Lower lobe of right lung (tissue), 2 donors: ENCODE measurements at places on chromosomes 7 and 10. TPM values are rescaled to one million over a fixed set of nuclear protein-coding genes. Genes with fewer than 3 reads are reported as not detected.

DNA sequence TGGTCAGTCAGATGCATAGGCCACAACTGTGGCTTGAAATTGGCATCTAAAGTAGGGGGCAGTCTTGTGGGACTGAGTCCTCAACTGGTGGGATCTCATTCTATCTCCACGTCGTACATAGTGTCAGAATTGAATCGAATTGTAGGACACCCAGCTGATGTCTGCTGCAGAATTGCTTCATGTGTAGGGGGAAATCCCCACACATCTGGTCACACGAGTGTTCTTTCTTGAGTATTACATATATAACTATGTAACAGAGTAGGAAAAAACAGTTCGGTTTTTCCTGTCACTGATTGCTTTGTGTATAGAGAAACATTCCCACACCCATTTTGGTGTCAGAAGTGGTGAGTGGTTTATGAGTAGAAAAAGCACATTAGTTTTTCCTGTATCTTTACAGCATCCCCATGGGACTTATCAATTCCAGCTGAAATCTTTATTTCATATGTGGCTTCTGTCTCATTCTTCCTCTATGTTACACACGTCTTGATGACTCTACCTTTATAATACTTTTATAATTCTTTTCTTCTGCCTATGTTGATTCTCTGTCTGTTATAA is 79.4 kb upstream of the PCGF5 start:
- no peak for DNase-seq

DNA sequence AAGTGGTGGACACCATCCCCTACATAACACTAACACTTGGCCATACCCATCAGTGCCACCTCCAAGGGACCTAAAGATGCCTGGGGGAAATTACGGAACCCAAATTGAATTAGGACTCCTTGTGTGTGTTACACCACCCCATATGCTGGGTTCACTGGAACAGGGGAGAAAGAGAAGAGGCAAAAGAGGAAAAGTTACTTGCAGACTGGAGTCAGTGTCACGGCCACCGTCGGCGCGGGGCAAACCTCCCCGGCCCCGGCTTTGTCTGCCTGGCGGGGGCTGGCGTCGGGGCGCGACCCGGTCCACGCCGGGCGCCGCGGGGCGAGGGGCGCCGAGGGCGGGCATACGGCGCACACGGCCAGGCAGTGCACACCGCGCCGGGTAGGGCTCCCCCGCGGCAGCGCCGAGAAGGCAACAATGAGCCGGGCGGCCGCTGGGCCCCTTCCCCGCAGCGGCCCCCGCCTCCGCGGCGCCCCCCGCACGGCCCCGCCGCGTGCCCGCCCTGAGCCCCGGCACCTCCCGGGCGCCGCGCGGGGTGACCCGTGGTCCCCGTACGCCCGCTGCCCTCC is 171.1 kb downstream of the FAM107B start:
- no peak for DNase-seq

- no peak for DNase-seq
These were observed 67.5 kb downstream of the GPR141 start for GRCh38 chr7:37751096-37751495.

- no peak for DNase-seq
These were observed 553 bp downstream of the VDAC2 start for GRCh38 chr10:75211007-75211691.

DNA sequence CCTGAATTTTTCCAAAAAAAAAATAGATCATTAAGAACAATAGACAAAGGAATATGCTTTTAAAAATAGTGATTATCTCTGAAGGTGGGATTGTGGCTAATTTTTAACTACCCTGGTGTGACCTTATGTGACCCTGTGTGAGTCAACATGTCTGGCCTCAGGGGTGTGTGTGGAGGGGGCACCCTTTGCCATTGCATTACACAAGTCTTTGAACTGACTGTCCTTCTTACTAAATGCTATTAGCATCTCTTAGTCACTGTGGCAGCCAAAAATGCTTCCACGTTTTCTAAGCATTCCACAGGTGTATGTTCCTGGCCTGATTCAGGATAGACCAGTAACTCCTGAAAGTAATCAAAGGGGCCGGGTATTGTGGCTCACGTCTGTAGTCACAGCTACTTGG is 175.4 kb downstream of the MGMT start:
- DNase-seq, result no peak

The ZMIZ2 gene
- 97.9 TPM for total RNA-seq

DNA sequence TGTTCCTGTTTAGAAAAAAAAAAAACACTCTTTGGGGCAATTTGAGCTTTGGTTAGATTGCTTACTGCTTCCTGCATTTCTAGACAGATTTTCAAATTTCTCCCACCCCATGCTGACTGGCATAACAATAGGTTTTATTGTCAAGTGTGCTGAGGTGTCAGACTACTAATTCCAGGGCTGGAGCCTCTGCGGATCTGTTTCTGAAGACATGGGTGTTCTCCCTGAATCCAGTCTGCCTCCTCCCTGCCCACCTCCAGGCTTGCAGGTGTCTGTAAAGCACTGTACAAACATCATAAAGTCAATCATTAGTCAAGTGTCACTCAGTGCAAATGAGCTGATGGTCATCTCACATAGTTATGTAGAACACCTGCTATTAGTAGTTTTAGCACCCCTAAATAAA is 292.4 kb downstream of the GATA3 start:
- DNase-seq, result no peak

The WNT2 gene
- 9.0 TPM for total RNA-seq

DNA sequence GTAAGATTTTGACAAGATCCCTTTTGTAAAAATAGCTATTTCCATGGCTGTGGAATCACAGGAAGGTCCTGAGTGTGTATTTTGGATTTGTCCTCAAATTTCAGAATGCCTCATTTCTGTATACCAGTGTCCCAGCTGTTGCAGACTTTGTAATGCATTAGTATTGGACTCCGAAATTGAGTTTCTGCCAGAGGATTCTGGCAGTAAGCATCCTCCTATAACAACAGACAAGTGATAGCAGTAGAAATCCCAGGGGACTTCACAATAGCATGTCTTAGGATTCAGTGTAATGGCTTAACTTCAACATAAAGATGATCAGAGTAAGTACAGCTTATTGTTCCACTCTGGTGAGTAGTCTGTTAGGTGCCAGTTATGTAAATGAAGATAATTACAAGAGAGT is 104.6 kb downstream of the FOXP2 start:
- DNase-seq, result no peak

- no peak for DNase-seq
These were observed 22.7 kb upstream of the SLC35B4 start for GRCh38 chr7:134339475-134339874.

- DNase-seq, result peak; percentile 45
These were observed 507 bp downstream of the SAR1A start for GRCh38 chr10:70169649-70170364.

GRCh38 chr10:130747356-130747755 is 564.2 kb downstream of the TCERG1L start:
- no peak for DNase-seq

- no peak for DNase-seq
These were observed 128.2 kb downstream of the SPAG6 start for GRCh38 chr10:22473459-22473858.

DNA sequence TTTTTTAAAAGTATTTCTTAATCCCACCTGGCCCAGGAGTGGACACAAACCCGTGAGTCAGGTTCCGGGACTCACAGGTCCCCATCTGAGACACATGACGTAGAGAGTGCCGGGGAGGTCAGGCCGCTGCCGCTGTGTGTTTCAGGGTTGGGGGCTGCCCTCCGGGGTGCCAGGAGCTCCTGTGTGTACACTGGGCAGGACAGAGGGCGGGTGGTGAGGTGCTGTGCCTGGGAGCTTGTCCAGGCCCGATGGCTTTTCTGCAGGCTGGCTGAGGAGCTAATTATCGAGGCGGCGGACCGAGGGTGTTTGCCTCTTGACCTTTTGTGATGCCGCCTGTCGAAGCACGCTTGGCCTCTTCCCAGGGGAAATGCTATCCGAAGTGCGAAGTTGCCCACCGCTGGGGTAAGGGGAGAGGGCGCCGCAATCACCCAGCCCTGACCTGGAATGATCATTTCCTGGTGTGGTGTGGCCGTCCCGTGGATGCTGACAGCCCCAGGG is 42.1 kb downstream of the FOXL3 start:
- DNase-seq, result no peak

DNA sequence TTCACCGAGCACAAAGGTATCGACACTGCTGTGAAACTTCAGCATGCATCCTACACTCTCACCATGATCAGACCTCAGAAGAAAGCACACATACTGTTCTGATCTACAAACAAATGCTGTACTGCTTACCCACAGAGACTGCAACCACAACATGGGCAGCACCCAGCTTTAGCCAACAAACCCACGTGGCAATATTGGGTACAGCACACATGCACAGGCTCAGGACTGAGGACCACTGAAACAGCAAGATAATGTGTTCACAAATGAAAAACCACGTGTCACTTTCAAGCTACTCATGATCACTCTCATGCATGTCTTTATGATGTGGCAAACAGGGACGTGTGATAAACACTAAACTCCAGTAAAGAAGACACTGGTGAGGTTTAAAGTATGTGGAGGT is 119.3 kb upstream of the PTN start:
- DNase-seq, result no peak

The EFCAB10 gene
- 6.0 TPM for total RNA-seq

The GNGT1 gene
- total RNA-seq, result not detected

DNA sequence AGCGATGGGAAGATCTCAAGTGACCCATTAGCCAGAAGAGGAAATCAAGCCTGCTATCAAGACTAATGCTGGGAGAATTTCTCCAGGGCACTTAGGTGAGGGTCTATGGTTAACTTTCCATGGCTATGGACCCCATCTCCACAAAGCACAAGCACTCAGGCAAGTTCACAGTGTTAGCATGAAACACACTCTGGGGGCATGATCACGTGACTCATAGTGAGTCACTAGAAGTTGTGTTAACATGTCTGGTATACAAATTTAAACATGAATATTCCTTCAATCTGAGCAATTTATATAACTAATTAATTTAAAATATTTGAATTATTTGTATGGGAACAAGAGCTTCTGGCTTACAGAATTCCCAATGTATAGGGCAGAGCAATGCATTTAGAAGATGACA is 131.8 kb downstream of the FAM204A start:
- no peak for DNase-seq

GRCh38 chr7:134532180-134532953 is 5.0 kb downstream of the AKR1B10 start:
- no peak for DNase-seq

The IL6 gene
- total RNA-seq, result 8.2 TPM

- no peak for DNase-seq
These were observed 58.3 kb downstream of the MALSU1 start for GRCh38 chr7:23357190-23358093.

The DLX5 gene
- not detected for total RNA-seq
